ENCODE measurements at places on chromosomes 2 and 18. TPM values are rescaled to one million over a fixed set of nuclear protein-coding genes. Genes with fewer than 3 reads are reported as not detected.

Gene MAB21L4
- not detected for total RNA-seq

Gene SLC9A4
- 0.31 TPM for total RNA-seq

Gene SRD5A2
- total RNA-seq = not detected

Gene MPP4
- 0.58 TPM for total RNA-seq

DNA sequence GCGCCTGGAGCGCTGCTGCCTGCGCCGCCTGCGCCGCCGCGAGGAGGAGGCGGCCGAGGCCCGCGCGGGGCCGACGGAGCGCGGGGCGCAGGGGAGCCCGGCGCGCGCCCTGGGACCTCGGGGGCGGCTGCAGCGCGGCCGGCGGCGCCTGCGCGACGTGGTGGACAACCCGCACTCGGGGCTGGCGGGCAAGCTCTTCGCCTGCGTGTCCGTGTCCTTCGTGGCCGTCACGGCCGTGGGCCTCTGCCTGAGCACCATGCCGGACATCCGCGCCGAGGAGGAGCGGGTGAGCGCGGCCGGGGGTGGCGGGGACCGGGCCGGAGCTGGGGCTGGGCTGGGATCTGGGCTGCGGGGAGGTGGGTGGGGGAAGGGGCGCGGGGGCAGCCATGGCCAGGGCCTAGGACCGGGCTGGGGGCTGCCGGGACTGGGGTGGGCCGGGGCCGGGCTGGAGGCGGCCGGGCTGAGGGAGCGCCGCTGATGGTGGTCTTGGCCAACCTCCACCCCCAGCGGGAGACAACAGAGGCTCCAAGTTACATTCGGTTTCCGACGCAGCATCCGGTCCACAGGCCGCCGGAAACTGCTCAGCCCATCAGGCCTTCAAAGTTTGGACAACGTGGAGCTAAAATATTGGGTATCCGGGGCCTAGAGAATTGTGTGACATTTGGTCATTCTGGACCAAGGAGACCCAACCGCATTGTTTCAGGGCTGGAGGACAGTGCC, 66.4 kb downstream of the KCNG2 start:
- no peak for DNase-seq

DNA sequence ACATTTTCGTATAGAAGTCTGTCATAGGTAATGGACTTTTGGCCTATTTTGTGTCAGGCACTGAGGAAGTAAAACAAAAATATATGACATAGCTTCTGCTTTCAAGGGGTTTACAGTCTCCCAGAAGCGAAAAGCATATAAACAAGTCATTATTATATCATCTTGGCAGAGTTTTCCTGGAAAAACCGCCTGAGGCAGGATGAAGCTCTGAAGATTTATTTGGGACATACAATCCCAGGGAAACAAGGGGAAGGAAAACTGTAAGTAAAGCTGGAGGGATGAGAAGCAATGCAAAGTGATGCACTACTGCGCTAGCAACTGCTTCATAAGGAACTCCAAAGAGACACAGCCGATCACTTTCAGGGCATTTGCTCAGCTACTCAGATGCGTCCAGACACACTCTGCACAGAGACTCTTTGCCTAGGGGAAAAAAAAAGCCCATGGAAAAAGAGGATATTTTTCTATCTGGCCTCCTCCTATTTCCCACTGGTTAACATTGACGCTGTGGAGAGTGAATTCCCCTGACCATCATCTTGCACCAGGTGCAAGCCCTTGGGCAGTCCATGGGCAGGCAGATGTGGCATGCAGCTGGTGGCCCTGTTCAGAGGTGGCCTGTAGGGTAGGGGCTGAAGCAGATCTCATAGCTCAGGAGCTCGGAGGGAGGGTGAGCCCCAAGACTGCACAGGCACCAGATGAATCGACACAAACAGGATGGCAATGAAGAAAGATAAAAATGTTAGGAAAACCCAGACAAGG, 158.1 kb downstream of the METTL4 start:
- DNase-seq = no peak

DNA sequence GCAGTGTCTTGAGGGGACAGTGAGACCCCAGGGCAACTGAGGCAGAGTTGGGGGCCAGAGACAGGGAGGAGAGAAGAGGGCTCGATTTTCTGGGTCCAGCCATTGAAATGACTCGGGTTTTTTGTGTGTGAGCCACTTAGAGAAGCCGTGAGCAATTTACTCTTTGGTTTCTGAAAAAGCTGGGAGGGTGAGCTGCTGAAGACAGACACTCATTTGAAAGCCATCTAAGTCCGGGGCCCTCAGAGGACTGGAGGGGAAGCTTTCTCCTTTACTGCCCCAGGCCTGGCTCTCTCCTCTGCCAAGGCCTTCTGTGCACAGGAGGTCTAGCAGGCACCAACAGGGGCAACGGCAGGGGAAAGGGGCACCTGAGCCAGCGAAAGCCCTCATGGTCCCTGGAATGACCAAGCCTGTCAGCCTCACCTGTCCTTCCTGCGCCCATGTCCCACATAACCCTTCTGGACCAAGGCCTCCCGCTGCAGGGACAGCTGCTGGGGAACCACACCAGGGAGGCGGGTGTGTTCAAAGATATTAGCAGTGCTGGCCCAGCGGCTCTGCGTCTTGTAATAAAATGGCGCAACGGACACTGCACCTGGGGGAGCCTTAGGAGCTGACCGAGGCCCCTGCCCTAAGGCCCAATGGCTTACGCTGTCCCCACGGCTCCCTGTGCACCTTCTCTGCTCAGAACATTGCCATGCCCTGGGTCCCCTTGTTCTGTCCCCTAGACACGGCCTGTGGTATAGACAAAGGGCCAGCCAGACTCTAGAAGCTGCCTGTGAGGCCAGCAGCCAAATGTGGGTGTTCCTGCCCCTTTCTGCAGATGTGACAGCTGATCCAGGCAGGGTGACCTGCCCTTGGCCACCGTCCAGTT, 45.8 kb downstream of the HS6ST1 start:
- DNase-seq = peak; percentile 26

- DNase-seq = no peak
These were observed 17.2 kb downstream of the MIB1 start for GRCh38 chr18:21757833-21758232.
